ENCODE measurements at places on chromosomes 11 and 22. TPM values are rescaled to one million over a fixed set of nuclear protein-coding genes. Genes with fewer than 3 reads are reported as not detected.

CDC42EP2 gene
- 5.2 TPM for total RNA-seq

OR6M1 gene
- total RNA-seq: not detected

RAG2 gene
- total RNA-seq: not detected

CARD18 gene
- not detected for total RNA-seq

HEPHL1 gene
- under 0.01 TPM for total RNA-seq

FOLR1 gene
- total RNA-seq: not detected

GRCh38 chr11:122405547-122406341 is 249.8 kb upstream of the UBASH3B start:
- peak; percentile 81 for DNase-seq

DNA sequence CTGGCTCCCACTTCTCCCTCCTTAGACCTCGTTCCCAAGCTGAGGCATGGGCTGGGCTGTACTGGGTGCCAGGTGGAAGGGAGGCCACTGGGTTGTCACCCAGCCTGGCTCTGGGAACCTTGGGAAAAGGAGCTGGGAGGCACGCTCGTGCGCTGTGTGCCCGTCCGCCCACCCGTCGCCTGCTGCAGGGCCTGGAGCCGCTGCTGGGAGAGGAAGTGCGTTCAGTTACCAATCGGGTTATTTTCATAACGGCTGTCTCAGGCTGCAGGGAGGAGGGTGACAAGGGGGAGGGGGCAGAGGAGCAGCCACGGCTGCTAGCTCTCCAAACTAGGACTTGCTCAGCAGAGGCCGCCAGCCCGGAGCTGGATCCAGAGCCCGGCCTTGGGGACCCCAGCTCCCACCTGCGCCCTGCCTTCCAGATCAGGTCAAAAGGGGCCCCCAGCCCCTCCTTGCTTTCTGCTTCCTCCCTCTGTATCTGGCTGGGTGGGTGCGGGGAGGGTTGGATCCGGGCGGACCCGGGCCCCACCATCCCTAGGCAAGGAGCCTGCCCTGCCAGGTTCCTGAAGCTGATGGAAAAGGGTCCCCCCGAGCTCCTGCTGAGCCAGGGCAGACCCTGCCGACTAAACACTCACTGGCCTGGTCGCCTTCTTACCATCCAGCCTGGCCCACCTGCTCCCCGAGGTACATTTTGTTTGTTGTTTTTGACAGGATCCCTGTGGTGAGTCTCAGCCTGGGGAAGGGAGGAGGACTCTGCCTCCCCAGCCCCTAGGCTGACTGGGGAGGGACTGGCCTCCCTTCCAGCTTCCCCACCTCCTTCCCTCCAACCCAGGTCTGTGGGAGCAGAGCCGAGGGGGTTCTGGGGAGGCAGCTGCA is 14.3 kb downstream of the DGKZ start:
- DNase-seq: peak; percentile 72

DNA sequence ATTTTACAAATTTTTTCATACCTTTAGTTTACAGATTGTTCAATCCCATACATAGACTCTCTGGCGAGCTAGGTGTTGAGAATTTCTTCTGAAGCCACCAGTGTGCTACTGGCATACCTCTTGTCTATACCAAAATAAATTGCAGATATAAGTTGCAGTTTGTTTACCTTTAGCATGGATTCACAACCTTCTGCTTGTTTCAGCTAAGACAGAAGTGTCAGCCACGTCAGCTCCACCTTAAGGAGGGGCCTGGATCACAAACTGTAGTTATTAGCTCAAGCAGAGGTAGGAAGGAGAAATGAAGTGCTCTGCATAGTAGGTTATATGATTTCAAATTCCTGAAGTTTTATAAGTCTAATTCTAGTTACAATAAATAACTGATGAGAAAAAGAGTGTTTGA is at the start of gene NXPE4:
NXPE4 (minus strand) TSS at position 216 of the 400 bp plus-strand sequence. CDS start 1,027 bp downstream, outside the sequence.
- DNase-seq: no peak

- no peak for DNase-seq
Measured at GRCh38 chr11:78504181-78504580, 70.5 kb downstream of the NARS2 start.

- no peak for DNase-seq
Measured at GRCh38 chr11:17855531-17856290, 121.1 kb downstream of the KCNC1 start.

GRCh38 chr22:19448739-19449421 is 1.4 kb upstream of the C22orf39 start:
- no peak for DNase-seq

DNA sequence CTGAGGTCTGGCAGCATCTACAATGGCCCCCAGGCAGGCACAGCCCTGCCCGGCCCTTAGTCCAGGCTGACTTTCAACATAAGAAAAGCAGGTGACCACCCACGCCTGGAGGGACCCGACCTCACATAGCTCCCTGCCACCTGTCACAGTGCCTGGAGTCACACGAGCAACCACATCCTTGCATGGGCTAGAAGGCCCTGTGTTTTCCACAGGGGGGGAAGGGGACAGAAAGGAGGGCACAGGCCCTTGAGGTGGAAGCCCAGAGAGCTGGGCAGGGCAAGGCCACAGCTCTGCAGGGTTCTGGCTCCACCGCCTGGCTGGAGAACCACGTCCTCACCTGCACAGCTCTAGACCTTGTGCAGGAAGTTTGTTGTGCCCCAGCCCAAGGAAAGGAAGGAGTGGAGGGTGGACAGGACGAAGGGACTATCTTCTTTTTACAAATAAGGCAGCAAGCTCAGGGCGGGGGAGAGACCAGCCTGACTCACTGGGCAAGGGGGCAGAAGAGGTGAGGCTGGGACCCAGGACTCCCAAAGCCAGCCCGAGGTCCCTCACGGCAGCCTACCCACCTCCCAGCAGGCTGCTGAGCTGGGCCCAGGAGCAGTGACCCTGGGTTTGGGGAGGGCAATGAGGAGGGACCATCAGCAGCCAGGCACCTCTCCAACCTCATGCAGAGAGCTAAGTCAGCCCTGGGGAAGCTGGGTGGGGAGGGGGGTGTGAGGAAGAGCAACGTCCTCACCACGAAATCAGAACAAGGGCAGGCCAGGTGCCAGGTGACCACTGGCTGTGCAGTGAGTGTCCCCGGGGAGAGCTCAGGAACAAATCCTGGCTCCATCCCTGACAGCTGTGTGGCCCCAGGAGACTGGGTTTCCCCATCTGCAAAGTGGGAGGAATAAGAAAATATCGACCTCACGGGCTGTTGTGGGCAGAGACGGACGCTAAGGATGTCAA is 4.3 kb downstream of the C1QTNF6 start:
- DNase-seq: no peak

- DNase-seq: peak; percentile 61
Measured at GRCh38 chr22:22168190-22168940, 76.2 kb upstream of the VPREB1 start.

- DNase-seq: no peak
Measured at GRCh38 chr11:9266132-9266736, 1.1 kb upstream of the DENND5A start.

DNA sequence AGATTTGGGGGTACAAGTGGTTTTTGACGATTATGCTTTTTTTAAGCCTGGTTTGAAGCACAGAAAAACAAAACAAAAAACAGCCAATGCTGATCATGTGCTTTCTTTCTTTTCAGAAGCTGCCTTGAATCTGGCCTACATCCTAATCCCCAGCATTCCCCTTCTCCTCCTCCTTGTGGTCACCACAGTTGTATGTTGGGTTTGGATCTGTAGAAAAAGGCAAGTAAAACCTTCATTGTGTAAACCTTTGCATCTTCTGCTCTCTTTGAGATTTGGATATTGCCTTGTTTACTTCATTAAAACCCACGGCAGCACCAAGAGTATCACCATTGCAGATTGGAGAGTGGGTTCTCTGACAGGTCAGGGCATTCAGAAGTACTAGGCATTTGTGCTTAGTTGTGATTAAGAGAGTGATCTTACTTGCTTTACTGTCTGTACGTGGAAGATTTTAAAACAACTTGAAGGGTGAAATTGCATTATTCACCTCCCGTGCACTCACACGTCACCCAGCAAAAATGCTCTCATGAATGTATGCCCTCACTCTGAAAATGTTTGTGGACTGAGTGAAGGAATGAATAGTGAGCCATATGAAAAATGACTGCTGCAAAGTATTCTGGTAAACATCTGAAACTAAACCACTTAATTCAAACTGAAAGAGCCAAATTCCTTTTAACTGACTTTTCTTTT is 17.0 kb downstream of the LAYN start:
- DNase-seq: peak; percentile 99

- DNase-seq: peak; percentile 89
Measured at GRCh38 chr11:35780951-35781860, 118.6 kb downstream of the TRIM44 start.

DNA sequence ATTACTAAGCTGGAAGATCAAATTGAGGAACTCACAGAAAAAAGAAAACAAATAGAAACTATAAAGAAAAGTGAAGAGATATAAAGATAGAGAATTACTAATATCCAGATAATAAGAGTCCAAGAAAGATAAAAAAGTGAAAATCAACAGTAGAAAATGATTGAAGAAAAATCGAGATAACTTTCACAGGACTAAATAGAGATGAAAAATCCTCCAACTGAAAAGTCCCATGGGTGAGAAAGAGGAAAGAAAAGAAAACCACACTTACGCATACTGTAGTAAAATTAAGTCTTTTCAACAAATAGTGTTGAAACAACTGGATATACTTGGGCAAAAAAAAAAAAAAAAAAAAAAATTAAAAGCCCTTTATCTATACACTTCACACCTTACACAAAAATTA is 60.0 kb downstream of the ENTHD1 start:
- no peak for DNase-seq

DNA sequence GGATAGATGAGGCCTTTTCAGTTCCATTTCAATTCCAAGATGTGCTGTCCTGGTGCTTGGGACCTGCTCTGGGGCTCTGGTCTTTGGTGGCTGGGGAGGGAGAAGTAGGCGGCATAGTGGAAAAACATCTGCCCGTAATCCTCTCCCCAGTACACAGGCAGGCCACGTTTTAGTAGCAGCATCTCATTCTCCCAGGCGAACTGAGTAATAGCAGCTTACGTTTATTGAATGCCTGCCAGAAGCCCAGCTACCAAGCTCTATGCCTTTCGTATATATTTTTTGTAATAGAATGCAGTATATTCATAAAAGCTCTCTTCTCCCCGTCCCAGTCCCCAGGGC is 11.4 kb downstream of the ACO2 start:
- peak; percentile 92 for DNase-seq

DNA sequence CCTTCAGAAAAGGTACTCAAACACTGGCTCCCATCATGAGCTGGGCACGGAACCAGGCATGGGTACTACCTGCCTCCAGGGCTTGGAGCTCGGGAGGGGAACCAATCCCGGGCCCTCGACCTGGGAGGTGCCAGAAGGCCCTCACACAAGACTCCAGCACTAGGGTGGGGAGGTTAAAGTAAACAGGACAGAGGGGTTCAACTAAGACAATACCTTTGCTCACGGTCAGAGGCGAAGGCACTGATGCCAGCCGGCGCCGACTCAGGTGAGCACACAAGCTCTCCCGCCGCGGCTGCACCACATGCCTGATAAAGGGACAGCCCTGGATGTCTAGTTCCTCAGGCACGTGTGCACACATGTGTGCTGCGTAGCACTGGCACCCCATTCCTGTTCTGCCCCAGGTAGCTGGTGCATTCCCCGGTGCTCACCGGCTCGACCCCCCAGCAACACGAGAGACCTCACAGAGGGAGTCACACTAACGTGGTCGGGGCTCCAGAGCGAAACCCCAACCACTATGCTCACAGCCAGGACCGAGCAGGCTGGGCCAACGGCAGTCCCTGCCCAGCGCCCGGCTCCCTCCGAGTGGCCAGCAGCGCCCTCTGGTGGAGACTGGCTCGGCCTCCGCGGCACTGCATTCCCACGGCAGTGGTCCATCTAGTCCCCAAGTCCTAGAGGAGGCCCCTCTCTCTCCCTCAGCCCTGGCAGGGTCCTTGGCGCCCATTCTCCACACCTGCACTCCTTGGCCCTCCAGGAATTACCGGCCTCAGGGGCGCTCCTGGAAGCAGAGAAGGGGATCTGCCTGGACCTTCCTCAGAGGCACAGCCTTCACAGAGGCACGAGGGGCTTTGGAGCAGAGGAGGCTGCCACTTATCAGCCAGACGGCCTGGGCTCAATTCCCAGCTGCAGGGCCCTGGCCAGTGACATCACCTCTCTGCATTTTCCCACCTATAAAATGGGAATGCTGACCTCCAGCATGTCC is 28.8 kb upstream of the MOB2 start:
- peak; percentile 47 for DNase-seq

- peak; percentile 58 for DNase-seq
Measured at GRCh38 chr11:127003260-127003981, 2.9 kb upstream of the KIRREL3 start.

- DNase-seq: no peak
Measured at GRCh38 chr11:116560589-116560988, 212.2 kb downstream of the BUD13 start.

DNA sequence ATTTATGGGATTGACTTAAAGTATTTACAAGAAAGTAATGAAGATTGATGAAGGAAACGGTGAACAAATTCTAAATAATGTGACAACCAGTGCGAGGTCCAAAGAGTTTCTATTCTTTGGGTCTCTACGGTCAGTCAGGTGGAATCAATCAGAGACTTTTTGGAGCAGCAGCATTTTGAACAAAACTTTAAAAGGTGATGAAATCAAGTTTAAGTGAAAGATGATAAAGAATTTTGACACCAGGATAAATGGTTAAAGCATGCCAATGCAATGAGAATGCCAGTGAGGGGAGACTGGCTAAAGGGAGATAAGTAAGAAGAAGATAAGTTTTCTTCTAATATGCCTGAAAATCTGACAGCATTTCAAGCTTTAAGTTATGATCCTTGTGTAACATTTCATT is 67.9 kb downstream of the DCUN1D5 start:
- DNase-seq: no peak

- peak; percentile 22 for DNase-seq
Measured at GRCh38 chr11:124801636-124802312, 1.6 kb upstream of the MSANTD2 start.

DNA sequence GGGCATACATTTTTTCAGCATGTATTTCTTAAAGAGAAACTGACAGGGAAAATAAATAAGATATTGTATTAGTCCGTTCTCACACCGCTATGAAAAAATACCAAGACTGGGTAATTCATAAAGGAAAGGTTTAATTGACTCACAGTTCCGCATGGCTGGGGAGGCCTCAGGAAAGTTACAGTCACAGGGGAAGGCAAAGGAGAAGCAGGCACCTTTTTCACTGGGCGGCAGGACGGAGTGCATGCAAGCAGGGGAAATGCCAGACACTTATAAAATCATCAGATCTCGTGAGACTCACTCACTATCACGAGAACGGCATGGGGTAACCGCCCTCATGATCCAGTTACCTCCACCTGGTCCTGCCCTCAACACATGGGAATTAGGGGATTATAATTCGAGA is 44.2 kb downstream of the PPFIA1 start:
- DNase-seq: no peak

DNA sequence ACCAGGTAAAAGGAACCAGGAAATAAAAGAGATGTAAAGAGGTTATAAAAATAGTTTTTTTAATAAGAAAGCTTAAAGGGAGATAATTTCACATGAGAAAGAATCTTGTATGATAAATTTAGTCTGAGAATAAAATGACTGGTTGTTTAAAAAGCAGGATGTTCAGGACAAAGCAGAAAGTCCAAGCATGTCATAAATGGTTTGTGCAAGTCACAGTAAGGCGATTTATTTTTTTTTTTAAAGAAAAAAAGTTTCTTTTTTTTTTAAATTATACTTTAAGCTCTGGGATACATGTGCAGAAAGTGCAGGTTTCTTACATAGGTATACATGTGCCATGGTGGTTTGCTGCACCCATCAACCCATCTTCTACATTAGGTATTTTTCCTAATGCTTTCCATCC is 30.8 kb downstream of the GLYATL2 start:
- DNase-seq: no peak

GRCh38 chr11:7570938-7571521 is 57.2 kb downstream of the PPFIBP2 start:
- DNase-seq: no peak

- peak; percentile 5 for DNase-seq
Measured at GRCh38 chr22:35192129-35192918, 65.0 kb upstream of the HMGXB4 start.

- no peak for DNase-seq
Measured at GRCh38 chr11:17494019-17494418, 17.4 kb upstream of the ABCC8 start.

Data from IMR-90 (cell line).